G401 (cell line): ENCODE measurements at places on chromosomes 5 and 9.

DNA sequence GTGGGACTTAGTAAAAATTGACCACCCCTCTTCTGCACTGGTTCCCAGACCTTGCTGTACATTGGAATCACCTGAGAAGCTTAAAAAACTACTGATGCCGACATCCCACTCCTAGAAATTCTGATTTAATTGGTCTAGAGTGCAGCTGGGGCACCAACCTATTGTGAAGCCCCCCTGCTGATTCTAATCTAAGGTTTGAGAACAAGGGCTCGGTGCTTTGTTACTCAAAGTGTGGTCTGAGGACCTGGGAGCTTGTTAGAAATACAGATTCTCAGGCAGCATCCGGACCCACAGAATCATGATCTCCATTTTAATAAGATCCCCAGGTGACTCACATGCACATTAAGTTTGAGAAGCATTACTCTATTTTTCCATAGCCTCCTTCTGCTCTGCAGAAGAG is 57.8 kb upstream of the LPAR1 start:
- DNase-seq, result no peak

DNA sequence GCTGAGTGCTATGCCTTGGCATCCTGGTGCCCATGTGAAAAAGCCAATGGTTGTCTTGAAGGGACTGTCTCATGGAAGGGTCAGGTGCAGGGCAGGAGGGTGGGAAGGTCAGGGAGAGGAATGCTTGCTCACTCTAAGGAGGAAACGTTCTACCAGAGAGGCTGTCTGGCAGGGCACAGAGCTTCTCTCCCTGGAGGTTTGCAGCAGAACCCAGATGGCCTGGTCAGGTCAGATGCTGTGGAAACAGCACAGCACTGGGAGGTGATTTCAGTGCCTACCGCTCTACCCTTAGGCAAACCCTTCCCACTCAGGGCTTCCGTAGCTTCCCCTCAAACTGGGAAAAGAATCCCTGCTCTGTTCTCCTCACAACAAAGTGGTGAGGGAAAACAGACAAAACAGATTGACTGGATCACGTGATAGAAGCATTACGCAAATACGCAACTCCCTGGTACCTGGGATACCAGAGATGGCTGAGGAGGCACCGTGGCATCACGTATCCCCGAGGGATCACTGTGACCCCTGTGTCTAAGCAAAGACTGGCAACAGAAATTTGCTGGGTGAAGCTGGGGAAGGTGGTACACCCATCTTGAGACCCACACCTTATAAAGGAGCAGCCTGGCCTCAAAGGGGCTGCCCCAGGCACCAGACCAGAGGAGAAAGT is 3.9 kb upstream of the MGAT1 start:
- DNase-seq, result peak; percentile 58

DNA sequence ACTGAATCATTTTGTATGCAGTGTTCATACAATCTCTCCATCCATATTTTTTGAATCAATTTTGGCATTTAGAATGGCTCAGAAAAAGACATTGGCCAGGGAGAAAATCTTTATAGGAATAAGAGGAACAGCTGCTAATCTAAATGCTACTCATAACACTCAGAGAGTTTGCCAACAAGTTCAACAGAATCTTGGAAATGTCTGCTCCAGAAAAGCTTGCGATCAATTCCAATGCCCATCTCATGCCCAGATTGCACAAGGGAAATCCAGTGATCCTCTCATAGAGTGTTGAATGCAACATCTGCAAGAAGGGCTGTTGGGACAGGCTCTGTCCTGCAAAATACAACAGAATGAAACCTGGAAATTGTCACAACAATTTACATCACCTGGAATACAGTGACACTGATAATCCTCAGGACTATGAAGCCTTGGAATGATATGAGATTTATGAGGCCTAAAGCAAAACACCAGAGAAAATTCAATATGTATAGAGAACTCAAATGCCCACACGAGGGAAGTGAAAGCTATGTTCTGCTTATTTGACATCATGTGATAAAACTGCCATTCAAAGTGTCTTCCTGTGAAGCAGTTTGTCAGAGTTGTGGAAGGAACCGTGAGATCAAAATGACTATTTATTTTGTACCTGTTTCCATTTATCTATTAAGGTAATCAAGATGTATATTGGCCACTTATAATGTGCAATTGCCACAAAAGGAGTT is 190.1 kb downstream of the PARP8 start:
- no peak for DNase-seq

DNA sequence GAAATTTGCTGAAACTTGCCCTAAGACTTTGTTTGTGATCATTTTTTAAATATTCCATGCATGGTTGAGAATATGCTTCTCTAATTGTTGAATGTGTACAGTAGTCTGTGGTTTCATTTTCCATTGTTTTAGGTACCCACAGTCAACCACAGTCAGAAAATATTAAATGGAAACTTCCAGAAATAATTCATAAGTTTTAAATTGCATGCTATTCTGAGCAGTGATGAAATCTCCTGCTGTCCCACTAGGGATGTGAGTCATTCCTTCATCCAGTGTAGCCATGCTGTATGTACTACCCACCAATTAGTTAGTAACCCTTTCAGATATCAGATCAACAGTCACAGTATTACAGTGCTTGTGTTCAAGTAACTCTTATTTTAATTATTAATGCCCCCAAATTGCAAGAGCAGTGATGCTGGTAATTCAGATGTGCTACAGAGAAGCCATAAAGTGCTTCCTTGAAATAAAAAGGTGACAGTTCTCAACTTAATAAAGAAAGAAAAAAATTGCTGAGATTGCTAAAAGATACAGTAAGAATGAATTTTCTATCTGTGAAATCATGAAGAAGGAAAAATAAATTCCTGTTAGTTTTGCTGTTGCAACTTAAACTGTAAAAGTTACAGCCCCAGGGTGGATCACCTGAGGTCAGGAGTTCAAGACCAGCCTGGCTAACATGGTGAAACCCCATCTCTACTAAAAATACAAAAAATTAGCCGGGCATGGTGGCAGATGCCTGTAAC is 79.9 kb upstream of the FBXL17 start:
- no peak for DNase-seq

- DNase-seq, result no peak
Measured at GRCh38 chr9:126925876-126926275, 11.3 kb downstream of the RALGPS1 start.

DNA sequence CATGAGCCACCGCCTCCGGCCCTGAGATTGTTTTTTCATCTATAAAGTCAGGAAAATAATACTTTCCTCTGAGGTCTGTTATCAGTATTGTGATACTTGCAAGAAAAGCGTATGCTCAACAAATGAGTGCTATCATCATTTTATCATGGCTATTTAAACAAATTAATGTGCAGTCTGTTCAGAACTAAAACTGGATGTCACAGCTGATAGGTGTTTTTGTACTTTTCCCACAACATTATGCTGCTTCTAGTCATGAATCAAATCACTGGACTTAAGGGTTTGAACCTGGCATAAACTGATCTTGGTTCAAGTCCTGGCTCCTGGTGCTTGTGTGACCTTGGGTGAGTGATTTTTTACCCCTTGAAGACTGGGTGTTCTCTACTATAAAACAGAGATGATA is 21.4 kb upstream of the PHF19 start:
- no peak for DNase-seq

GRCh38 chr9:18365651-18366050 is 108.3 kb upstream of the ADAMTSL1 start:
- peak; percentile 74 for DNase-seq

GRCh38 chr5:124438903-124439281 is 307.5 kb downstream of the ZNF608 start:
- no peak for DNase-seq

DNA sequence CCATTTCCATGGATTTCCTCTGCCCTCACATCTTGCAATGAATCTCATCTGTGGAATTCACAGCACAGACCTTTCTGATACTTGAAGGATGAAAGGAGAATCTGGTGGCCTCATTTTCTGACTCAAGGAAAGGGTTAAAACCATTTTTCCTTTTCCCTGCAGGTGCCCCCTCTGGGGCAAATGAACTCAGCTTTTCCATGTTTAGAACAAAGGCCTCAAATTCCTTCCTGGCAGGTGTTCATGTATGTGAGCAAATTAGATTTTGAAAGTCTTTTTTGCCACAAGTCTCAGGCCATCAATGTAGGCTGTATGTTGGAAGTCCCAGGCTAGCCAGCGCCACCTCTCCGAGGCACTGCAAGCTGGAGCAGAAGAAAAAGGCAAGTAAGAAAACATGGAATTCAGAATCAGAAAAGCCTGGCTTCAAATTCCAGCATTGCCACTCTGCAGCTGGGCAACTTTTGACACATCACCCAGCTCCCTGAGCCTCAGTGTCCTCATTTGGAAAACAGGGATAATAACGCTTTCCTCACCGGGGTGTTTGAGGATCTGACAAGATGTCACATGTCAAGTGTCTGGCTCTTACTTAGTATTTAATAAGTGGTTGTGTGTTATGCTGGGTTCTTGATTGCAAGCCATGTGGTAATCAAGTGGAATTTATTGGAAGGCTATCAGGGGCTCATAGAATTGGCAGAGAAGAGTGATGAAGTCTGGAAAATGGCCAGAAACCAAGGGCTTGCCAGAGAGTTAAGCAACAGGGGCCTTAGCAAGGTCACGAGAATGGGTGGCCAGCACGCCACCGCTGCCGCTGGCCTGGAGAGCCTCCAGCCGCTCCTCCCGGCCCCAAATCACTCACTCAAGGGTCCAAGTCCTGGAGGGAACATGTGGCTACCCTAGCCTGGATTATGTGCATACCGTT is 48.4 kb upstream of the SMIM23 start:
- no peak for DNase-seq

DNA sequence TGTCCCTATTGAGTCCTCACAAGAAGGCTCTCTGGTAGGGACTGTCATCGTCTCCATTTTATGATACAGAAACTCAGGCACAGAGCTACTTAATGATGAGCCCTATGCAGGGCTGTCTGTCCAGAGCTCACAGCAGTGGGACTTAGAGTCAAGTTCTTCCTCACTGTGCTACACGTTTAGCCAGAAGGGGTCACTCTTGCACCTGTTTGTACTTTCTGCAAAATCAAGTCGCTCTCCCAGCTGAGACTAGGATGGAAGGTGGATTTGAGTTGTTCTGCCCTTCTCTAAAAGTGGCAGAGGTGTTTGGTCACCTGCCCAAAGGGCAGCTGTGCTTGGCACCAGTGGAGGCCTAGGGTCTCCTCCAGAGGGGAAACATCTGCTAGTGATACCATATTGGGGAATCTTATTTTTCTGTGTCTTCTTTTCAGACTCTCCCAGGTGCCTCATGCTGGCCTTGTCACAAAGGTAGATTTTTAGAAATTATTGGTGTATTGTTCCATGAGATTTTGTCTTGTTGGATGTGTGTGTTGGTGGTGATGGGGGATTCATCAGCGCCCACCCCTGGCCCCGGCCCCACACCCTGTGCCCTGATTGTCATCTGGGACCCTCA is 104.2 kb downstream of the PPARGC1B start:
- DNase-seq, result peak; percentile 90

GRCh38 chr5:84197538-84197937 is 187.1 kb downstream of the EDIL3 start:
- DNase-seq, result no peak

GRCh38 chr5:116291271-116291670 is 206.4 kb downstream of the COMMD10 start:
- DNase-seq, result no peak

DNA sequence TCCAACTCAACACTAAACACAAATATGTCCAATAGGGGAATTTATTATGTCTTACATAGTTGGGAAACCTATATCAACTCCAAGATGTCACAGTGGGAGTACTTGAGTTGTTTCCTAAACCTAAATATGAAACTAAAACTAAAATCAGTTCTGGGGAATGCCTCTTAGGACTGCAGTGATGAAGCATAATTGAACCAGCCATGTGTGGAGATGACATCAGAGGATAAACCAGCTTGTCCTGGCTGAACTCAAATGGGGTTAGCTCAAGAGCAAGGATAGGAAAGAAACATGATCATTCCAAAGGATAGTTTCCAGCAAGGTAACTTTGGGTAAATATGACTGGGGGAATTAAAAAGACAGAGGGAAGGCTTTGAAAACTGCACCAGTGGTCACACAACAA is 88.9 kb upstream of the PLPPR1 start:
- no peak for DNase-seq

GRCh38 chr5:138980441-138980840 is 105.3 kb upstream of the LRRTM2 start:
- no peak for DNase-seq

DNA sequence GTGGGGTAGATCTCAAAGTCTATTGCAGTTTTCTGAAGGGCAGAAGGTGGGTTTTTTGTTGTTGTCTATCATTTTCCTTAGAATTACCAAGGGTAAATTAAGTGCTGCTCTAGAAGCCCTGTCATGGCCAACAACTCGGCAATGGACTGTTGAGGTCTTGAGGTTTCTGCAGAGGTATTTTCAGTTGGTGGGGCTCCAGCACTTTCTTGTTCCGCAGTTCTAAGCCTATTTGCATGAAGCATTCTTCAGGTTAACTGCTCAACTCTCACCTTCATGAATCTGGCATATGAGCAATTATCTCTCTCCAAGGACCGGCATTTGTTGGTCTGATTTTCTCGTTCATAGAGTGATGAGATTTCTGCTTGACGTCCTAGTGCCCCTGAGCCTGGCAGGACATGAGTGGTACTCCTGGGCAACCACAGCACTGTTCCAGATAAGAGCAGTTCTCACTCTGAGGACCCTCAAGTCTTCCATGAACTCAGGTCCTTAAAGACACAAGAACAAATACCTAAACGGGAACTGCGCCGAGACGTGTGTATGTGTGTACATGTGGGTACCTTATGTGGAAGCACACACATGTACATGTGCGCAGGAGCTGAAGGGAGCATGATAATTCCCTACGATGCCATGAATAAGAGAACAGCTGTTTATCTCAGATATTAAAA is 544.5 kb downstream of the CSNK1G3 start:
- no peak for DNase-seq

GRCh38 chr9:126395439-126396212 is 69.0 kb downstream of the MVB12B start:
- no peak for DNase-seq

DNA sequence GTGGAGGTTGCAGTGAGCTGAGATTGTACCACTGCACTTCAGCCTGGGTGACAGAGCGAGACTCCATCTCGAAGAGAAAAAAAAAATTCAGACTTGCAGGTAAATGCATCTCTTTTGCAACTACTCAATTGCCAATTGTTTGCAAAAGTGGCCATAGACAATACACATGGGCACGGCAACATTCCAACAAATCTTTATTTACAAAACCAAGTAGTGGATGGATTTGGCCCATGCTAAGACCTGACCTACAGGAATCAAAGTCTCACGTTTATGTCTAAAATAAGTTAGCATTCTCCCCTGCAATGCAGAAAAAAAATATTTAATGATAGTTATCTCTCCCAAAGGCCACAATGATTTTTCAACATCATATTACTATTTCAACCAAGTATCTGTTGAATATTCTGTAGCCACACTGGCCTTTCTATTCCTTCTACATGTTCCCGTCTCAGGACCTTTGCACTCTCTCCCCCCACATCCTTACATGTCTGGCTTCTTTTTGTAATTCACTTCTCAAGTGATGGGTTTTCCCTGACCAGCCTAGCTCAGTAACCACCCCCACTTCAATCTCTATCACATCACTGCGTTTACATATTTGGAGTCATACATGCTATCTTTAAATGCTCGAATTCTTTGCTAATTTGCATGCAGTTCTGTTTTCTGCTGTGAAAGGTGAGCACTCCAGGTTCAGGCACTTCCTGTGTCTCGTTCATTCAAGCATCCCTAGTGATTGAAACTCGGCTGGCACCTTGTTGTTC is 54.2 kb downstream of the FNBP1 start:
- DNase-seq, result no peak

- no peak for DNase-seq
Measured at GRCh38 chr9:105716146-105716545, 21.8 kb downstream of the TMEM38B start.

GRCh38 chr9:120505186-120505585 is 74.8 kb downstream of the CDK5RAP2 start:
- DNase-seq, result no peak

GRCh38 chr9:70020217-70020616 is 23.4 kb upstream of the MAMDC2 start:
- no peak for DNase-seq
